ENCODE measurements at places on chromosomes 2 and 18. TPM values are rescaled to one million over a fixed set of nuclear protein-coding genes. Genes with fewer than 3 reads are reported as not detected.

- peak; percentile 26 for DNase-seq
Observed at GRCh38 chr2:209771474-209772289, at the start of gene UNC80. Gene UNC80, plus strand, starts transcription at chr2:209771832. Its CDS starts 241 bp downstream, at chr2:209772073.

DNA sequence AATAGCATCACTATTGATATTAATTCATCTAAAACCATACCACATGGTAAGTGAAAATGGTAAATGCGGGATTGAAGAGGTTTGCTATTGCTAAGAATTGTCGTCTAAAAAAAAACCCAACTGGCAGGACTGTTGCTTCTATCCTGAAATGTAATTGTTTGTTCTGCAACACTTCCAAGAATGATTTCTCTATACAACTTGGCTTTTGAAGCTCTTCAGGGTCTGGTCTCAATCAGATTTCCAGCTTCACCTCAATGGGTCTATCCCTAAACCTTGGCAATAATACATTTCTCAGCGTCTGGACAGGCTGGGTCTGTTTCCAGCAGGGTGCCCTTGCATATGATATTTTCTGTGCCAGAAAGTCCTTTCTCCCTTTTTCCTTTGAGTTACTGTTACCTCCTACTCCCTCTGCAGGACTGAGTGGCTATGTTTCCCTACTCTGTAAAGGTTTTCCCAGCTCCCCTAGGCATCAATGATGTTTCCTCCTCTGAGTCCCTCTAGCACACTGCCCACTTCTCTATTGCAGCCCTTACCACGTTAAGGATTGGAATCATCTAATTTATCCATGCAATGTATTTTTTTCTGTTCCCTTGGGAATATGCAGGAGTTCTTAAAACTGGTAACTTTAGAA lies 118.2 kb upstream of the REV1 start:
- DNase-seq: no peak

Gene SERPINB13
- total RNA-seq: not detected

Gene OR6B2
- total RNA-seq: not detected

- DNase-seq: peak; percentile 39
Observed at GRCh38 chr2:84458551-84459017, 496 bp downstream of the SUCLG1 start.

GRCh38 chr18:59268721-59269562 lies 4.3 kb downstream of the RAX start:
- DNase-seq: peak; percentile 68

GRCh38 chr2:61557381-61557780 lies 19.2 kb upstream of the XPO1 start:
- DNase-seq: no peak

- DNase-seq: no peak
Observed at GRCh38 chr2:3201281-3201680, 176.3 kb downstream of the EIPR1 start.

Gene ZAP70
- total RNA-seq: 167 TPM

Gene SCYGR1
- total RNA-seq: not detected

Gene CHST10
- 3.3 TPM for total RNA-seq

Gene PRKAG3
- not detected for total RNA-seq

Gene AQP12B
- not detected for total RNA-seq

Gene MREG
- total RNA-seq: 3.9 TPM

DNA sequence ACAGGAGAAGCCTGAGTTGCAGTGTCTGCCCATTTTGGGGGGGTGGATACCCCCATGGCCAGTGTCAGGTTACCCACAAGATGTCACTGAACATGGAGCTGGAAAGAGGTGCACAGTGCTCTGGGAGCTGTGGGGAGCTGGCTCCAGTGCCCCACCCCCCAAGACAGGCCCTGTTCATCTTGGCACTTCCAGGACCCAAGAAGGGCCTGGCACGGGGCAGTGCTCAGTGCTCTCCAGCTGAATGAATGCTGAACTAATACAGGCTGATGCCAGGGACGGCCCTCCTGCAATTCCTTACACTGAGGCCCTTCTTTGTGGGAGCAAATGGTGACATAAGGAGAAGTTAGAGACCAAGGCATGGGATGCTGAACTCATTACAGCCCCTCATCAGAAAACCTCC lies 163.4 kb upstream of the GLI2 start:
- DNase-seq: no peak

GRCh38 chr18:12376034-12376753 lies 833 bp downstream of the AFG3L2 start:
- peak; percentile 45 for DNase-seq

Gene EN1
- total RNA-seq: not detected

Gene CNRIP1
- not detected for total RNA-seq

Gene NPAS2
- 5.9 TPM for total RNA-seq

Gene SCTR
- not detected for total RNA-seq

GRCh38 chr2:3001615-3002560 lies 375.7 kb downstream of the EIPR1 start:
- DNase-seq: no peak

DNA sequence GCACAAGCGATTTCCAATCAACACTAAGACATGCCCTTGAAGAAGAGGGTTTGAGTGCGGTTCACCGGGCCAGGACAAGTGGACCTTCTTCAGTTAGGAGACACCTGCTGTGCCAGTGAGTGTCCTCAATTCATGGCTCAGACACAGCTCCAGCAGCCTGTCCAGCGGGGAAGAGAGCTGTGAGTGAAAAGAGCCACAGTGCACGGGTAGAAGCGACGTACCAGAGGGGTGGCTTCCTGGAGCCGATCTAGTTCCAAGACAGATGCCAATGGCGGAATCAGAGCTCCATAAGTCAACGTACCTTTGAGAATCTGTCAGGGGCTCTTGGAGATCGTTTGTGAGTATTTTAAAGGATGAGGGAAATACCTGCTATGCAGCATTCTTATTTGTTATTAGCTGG lies 119.9 kb upstream of the SALL3 start:
- no peak for DNase-seq

DNA sequence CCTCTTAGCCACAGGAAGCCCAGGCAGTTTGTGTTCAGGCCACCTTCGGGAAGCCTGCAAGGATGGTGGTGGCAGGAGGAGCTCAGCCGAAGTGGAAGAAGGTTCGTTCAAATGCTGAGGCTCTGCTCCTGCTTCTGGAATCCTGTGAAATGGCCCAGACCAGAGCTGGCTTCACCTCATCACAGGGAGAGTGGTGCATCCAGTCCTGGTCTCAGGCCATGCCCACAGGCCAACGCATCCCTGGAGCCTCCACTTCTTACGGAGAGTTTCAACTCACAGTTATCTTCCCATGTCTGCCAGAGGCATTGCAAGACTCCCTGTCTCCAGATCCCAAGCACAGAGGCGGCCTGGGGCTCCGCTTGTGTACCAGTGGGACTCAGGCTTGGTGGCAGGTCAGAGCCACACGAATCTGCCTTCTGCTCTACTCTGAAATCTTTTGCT lies 82.3 kb downstream of the NDUFA10 start:
- no peak for DNase-seq

Gene DUSP2
- total RNA-seq: 429 TPM

Measured in activated naive CD4-positive, alpha-beta T cell treated with anti-CD3 and anti-CD28 coated beads for 36 hours (primary cell).